GM23248 (cell line): ENCODE measurements at places on chromosomes 16 and 17. TPM values are rescaled to one million over a fixed set of nuclear protein-coding genes. Genes with fewer than 3 reads are reported as not detected.
A peak's percentile ranks its signal among the peaks of the same experiment; 100 is the strongest.

DNA sequence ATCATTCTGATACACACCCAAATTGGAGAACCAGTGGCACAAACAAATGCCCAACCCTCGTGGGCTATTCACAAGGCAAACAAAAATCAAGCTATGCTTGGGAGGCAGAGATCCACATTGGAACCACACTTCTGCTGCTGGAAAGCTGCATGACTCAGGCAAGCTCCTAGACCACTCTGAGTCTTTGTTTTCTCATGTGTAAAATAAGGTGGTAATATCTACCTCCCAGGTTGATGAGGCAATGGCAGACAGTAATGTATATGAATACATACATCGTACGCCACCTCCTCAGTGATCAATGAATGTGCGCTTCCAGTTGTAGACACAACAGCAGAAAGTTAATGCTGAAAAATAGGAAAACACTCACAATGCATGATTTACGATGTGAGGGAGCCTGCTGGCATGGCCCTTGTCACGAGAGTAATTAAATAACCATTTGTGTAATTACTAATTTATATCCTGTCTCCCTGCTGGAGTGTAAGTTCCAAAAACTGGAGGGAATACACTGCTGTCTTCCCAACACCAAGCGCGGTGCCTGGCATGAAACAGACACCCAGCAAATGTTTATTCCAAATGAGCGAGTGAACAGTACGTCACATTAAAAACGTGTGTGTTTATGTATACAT, 69.9 kb upstream of the HSBP1 start:
- H3K36me3 ChIP-seq: no peaks in the 10 kb centered on the region
- no peaks in the 10 kb centered on the region for H3K27me3 ChIP-seq
- H3K27ac ChIP-seq: no peak overlapping the region
- H3K4me1 ChIP-seq: no peaks in the 10 kb centered on the region
- no peak for DNase-seq

- DNase-seq: no peak
- H3K4me1 ChIP-seq: peaks cover 55% of the 10 kb centered on the region
- no peaks in the 10 kb centered on the region for H3K27me3 ChIP-seq
- no peaks in the 10 kb centered on the region for H3K36me3 ChIP-seq
These were observed 13.3 kb upstream of the MARCHF10 start for GRCh38 chr17:62821189-62822079.

DNA sequence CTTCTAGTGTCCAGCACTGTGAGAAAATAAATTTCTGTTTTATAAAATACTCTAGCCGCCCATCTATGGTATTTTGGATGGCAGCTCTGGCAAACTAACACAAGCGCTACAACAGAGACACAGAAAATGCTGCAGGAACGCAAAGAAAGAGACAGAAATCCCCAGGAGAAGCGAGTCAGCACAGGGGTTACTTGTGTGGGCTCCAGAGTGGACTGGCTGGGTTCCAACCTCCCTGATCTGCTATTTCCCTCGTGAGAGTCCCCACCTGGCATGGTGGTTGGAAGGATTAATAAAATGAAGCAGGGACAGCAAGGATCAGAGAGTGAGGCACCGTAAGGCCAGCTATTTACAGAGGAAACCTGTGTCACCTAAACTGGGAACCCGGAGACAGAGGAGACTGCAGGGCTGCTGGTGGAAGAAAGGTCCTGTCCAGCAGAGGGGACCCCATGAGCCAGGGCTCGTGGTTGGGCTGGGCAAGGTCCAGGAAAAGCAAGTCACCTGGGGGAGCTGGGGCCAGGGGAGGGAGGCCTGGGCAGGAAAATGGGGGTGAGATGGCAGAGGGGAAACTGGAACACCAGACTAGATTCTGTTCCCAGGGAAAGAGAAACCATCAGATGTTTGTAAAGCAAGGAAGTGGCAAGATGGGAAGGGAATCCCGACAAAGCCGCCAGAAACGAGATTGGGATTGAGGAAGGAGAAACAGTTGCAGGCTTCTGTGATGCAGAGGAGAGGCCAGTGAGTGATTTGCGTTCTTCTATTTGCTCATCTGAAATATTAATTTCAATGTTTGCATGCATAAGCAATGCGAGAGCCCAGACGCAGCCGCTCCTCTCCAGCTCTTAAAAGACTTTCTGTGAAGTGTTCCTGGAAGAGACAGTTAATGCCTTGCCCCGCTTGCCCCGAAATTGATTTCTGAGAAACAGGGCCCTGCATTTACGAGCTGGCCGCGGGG, 63.0 kb upstream of the TEKT3 start:
- DNase-seq: peak; percentile 53
- H3K27me3 ChIP-seq: no peaks in the 10 kb centered on the region
- peaks cover 25% of the 10 kb centered on the region for H3K4me1 ChIP-seq
- H3K36me3 ChIP-seq: no peaks in the 10 kb centered on the region
- H3K4me3 ChIP-seq: no peak overlapping the region

GRCh38 chr17:41625602-41626001, 1.2 kb upstream of the KRT17 start:
- no peaks in the 10 kb centered on the region for H3K36me3 ChIP-seq
- H3K27ac ChIP-seq: no peak overlapping the region
- H3K4me1 ChIP-seq: no peaks in the 10 kb centered on the region
- no peak for DNase-seq

DNA sequence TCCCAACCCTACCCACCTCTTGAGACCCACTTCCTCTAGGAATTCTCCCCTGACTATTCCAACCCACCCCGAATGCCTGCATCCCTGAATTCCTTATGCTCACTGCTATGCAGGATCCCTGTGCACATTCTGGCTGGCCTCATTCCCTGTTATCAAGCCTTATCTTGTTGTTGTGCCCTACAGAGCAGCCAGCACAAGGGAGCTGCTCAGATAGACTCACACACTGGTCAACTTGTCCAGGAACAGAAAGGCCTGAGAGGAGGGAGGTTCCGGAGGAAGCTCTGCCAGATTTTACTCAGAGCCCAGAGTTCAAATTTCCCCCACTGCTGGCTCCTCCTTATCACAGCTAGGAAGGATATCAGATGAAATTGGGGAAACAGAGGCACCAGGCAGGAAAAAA, 24.8 kb upstream of the MYO18A start:
- no peaks in the 10 kb centered on the region for H3K27me3 ChIP-seq
- no peaks in the 10 kb centered on the region for H3K4me1 ChIP-seq
- H3K27ac ChIP-seq: no peak overlapping the region

DNA sequence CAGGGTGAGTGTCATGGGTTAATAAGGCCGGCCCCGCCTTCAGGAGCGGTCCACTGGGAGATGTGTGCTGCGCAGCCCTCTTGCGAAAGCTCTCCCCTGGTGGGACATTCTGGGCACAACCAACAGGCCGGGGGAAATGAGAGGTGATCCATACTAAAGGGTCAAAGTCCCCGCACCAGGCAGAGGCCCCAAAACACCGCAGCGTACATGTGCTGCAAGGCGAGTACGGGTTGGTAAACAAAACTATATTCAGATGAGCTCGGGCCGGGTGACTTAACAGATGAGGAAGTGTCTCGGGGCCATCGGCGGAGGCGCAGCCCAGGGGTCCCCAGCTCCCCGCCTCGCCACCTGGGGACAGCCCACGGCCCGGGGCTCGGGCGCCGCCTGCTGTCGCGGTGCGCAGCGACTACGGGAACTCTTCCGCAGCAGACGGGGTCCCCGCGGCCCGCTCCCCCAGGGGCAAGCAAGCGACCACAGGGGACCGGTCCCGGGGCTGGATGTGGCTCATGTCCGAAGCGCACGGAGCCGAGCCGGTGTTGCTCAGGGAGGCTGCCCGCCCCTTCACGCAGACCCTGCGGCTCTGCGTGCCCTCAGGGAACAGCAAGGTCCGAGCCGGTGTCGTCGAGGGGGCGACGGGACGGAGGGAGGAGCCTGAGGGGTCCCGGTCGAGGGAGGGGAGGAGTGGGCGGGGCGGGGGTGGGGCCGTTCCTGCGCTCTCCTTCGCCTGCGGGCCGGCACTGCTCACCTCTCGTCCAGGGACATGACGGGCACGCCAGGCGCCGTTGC, at the start of gene RAB37:
RAB37 (plus strand) TSS at position 744 of the 786 bp plus-strand sequence; CDS start at position 761, 17 bp downstream.
- peaks cover 47% of the 10 kb centered on the region for H3K27me3 ChIP-seq
- no peaks in the 10 kb centered on the region for H3K36me3 ChIP-seq
- DNase-seq: peak; percentile 40
- H3K4me1 ChIP-seq: no peaks in the 10 kb centered on the region
- no peak within 1 kb of the TSS for H3K27ac ChIP-seq
- H3K4me3 ChIP-seq: no peak within 1 kb of the TSS

DNA sequence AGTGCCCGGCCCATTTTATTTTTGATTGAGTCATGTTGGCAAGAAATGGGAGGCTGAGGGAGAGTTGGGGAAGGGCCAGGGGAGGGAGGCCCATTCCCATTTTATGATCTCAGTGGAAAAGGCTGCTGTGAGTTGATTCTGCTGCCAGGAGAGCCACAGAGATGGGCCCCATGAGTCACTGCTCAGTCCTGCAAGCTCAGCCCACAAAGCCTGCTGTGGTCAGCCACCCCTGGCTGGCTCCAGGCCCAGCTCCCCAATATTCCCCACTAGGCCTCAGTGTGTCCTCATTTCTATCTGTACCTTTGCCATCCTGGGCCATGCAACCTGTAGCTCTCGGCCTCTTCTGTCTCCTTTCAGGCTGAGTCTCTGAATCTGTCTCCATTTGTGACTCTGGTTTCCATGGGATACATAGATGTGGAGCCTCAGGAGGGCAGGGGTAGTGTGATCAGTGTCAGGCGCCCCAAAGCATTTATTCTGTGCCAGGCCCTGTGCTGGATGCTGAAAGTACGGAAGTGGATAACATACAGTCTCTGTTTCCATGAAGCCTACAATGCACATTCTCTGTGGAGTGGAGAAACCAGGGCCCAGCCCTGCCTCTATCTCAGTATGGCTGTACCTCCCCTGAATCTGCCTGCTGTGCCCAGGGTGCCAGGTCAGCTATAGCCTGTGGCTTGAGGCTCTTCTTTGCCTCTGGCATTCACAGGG, 1.9 kb upstream of the PLEKHG4 start:
- H3K36me3 ChIP-seq: no peaks in the 10 kb centered on the region; the same call in 1 of the 2 replicates
- peak overlapping the region; percentile 57 for H3K4me3 ChIP-seq
- peak overlapping the region; percentile 98 for H3K27ac ChIP-seq
- DNase-seq: peak; percentile 100
- H3K27me3 ChIP-seq: no peaks in the 10 kb centered on the region

- H3K27me3 ChIP-seq: no peaks in the 10 kb centered on the region
- DNase-seq: peak; percentile 52
- H3K4me3 ChIP-seq: no peak overlapping the region
These were observed 144.9 kb downstream of the PARN start for GRCh38 chr16:14485121-14485551.

- H3K36me3 ChIP-seq: no peaks in the 10 kb centered on the region
- 0 out of 2 replicates have a peak overlapping the region, but pooled peaks have one; percentile 4 for H3K27ac ChIP-seq
- peak; percentile 64 for DNase-seq
- H3K4me1 ChIP-seq: peaks cover 23% of the 10 kb centered on the region
- H3K4me3 ChIP-seq: peak overlapping the region; percentile 45
These were observed 12.1 kb downstream of the CFDP1 start for GRCh38 chr16:75420987-75421819.

GRCh38 chr16:78648517-78648916, 549.1 kb downstream of the WWOX start:
- DNase-seq: no peak
- no peak overlapping the region for H3K4me3 ChIP-seq
- H3K4me1 ChIP-seq: no peaks in the 10 kb centered on the region
- no peaks in the 10 kb centered on the region for H3K36me3 ChIP-seq
- H3K27me3 ChIP-seq: no peaks in the 10 kb centered on the region

- DNase-seq: no peak
- H3K27me3 ChIP-seq: no peaks in the 10 kb centered on the region
- H3K36me3 ChIP-seq: no peaks in the 10 kb centered on the region; the same call in 1 of the 2 replicates
- H3K4me1 ChIP-seq: peaks cover 15% of the 10 kb centered on the region
These were observed 2.5 kb downstream of the MRPL12 start for GRCh38 chr17:81705518-81706231.

DNA sequence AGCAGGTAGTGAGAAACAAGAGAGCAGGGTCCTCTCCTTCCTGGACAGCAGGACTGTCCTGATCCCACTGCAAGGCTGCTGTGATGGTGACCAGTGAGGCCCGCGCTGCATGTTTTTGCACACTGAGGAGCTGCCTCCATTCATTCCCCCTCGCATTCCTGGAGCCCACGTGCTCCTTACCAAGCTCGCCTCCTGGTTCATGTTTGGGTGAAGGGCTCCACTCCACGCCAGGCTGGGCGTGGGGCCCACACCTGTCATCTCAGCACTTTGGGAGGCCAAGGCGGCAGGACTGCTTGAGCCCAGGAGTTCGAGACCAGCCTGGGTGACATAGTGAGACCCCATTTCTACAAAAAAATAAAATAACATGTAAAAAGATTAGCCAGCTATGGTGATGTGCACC, 15.4 kb upstream of the FASN start:
- no peak overlapping the region for H3K27ac ChIP-seq
- no peaks in the 10 kb centered on the region for H3K4me1 ChIP-seq
- H3K27me3 ChIP-seq: no peaks in the 10 kb centered on the region
- DNase-seq: no peak
- H3K4me3 ChIP-seq: no peak overlapping the region

GRCh38 chr16:49281843-49282642, 405 bp upstream of the CBLN1 start:
- H3K4me1 ChIP-seq: no peaks in the 10 kb centered on the region
- H3K4me3 ChIP-seq: peak overlapping the region; percentile 43; the same call in 1 of the 2 replicates
- peak; percentile 86 for DNase-seq
- no peak overlapping the region for H3K27ac ChIP-seq

GRCh38 chr16:27209591-27209990, 6.3 kb downstream of the KDM8 start:
- no peak overlapping the region for H3K4me3 ChIP-seq
- H3K27ac ChIP-seq: no peak overlapping the region
- H3K36me3 ChIP-seq: no peaks in the 10 kb centered on the region
- no peak for DNase-seq
- H3K27me3 ChIP-seq: no peaks in the 10 kb centered on the region

GRCh38 chr16:5035909-5036227, 2.1 kb upstream of the NAGPA start:
- no peaks in the 10 kb centered on the region for H3K27me3 ChIP-seq
- peaks cover 10% of the 10 kb centered on the region for H3K4me1 ChIP-seq
- H3K27ac ChIP-seq: no peak overlapping the region
- H3K36me3 ChIP-seq: no peaks in the 10 kb centered on the region
- no peak for DNase-seq

The TP53TG3D gene
- not detected in 2 replicates for total RNA-seq

The KRT15 gene
- total RNA-seq: 0.65 and 1.1 TPM in 2 replicates

The TOP2A gene
- total RNA-seq: 71.4 and 75.8 TPM in 2 replicates

The CDH16 gene
- not detected in 2 replicates for total RNA-seq

The KRTAP4-1 gene
- 0.76 TPM in 1 of 2 replicates, not detected in the other for total RNA-seq

The PPL gene
- 1.2 and 1.9 TPM in 2 replicates for total RNA-seq

The ZNF594 gene
- total RNA-seq: 5.1 and 6.2 TPM in 2 replicates

The SERPINF2 gene
- total RNA-seq: not detected in 2 replicates

The CD300C gene
- total RNA-seq: 0.76 and 1.0 TPM in 2 replicates

The ACSM2A gene
- not detected in 2 replicates for total RNA-seq

The SAT2 gene
- total RNA-seq: 21.5 and 31.8 TPM in 2 replicates

The EPN3 gene
- not detected in 2 replicates for total RNA-seq
